Natural killer cell treated with Interleukin-12 subunit alpha and Interleukin-12 subunit beta and Interleukin-15 and Interleukin-18, amount 100 ng/mL, for 72 hours (primary cell): ENCODE measurements at places on chromosomes 16 and 17. TPM values are rescaled to one million over a fixed set of nuclear protein-coding genes. Genes with fewer than 3 reads are reported as not detected.
A peak's percentile ranks its signal among the peaks of the same experiment; 100 is the strongest.

- peak overlapping the region; percentile 49 for H3K4me3 ChIP-seq
- no peak for DNase-seq
- peaks cover 9% of the 10 kb centered on the region for H3K27me3 ChIP-seq
- H3K4me1 ChIP-seq, result peaks cover 36% of the 10 kb centered on the region
- H3K27ac ChIP-seq, result peak overlapping the region; percentile 61
These were observed 24.1 kb downstream of the SLC6A4 start for GRCh38 chr17:30211371-30211770.

DNA sequence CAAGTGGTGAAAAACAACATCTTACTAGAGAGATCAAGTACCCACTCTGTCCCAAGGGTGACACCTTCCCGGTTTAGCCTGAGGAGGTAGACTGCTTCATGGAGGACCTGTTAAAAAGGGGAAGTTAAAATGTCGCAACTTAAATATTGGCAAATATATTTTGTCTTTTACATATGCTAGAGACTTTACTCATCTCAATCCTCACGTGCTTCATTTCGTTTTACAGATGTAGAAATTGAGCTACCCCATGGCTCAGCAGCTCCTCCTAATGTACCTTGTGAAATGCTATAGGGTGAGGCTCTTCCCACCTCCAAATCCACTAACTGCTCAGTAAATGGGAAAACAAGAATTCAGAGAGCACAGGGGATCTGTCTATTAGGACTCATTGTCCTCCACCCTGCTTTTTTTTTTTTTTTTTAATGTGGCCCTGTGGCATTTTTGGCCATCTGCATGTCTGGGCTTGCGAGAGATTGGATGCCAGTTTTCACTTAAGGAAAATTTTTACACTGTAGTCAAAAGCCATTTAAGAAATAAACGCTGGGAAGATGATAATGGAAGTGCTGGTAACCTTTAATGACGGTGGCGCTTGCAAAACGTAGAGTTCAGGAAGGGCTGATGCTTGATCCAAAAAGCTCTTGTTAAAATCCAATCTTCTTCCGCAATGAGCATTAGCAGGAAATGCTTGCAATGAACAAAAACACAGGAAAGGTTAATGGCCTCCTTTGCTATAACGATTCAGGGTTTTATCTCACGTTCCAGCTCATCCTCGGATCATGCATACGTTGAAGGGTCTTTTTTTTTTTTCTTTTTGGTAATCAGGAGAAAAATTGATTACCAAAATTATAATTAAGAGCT is 39.8 kb downstream of the HSBP1 start:
- DNase-seq, result no peak
- H3K36me3 ChIP-seq, result no peaks in the 10 kb centered on the region
- H3K27me3 ChIP-seq, result peaks cover 17% of the 10 kb centered on the region

- no peak overlapping the region for H3K4me3 ChIP-seq
- no peak overlapping the region for H3K27ac ChIP-seq
- H3K36me3 ChIP-seq, result no peaks in the 10 kb centered on the region
- peaks cover 47% of the 10 kb centered on the region for H3K27me3 ChIP-seq
- DNase-seq, result peak; percentile 75
- peaks cover 2% of the 10 kb centered on the region for H3K4me1 ChIP-seq
These were observed 3.9 kb upstream of the KRT28 start for GRCh38 chr17:40803617-40804082.

KRTAP4-3 gene
- not detected for total RNA-seq

- no peak overlapping the region for H3K4me3 ChIP-seq
- peaks cover 13% of the 10 kb centered on the region for H3K4me1 ChIP-seq
- H3K27ac ChIP-seq, result no peak overlapping the region
These were observed 2.3 kb downstream of the ORAI3 start for GRCh38 chr16:30951193-30951592.

CIITA gene
- total RNA-seq, result 104 TPM

MYLK3 gene
- 0.29 TPM for total RNA-seq

FBRS gene
- 140 TPM for total RNA-seq

ZNF423 gene
- total RNA-seq, result not detected

MMP28 gene
- not detected for total RNA-seq

DNA sequence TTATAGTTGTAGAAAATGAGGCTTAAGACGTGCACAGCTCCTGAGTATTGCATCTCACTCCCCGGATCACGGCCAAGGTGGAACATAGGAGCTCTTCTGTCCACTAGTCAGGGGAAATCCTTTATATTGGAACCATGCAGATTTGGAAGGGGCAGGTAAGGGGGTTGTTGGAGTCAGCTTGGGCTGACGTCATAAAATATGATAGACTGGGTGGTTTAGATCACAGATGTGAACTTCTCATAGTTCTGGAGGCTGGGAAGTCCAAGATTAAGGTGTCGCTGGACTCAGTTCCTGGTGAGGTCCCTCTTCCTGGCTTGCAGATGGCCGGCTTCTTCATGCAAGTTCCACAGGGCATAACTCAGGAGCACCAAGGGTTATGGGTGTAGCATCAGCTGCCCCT is 5.6 kb downstream of the CACNG4 start:
- H3K36me3 ChIP-seq, result no peaks in the 10 kb centered on the region
- no peak for DNase-seq
- peaks cover 45% of the 10 kb centered on the region for H3K27me3 ChIP-seq

TSPOAP1 gene
- 82.3 TPM for total RNA-seq

THAP11 gene
- 30.5 TPM for total RNA-seq

CDRT15 gene
- total RNA-seq, result not detected

KRTAP9-2 gene
- total RNA-seq, result not detected

GRCh38 chr16:2790631-2791030 is 3.3 kb upstream of the PRSS33 start:
- H3K27me3 ChIP-seq, result peaks cover 14% of the 10 kb centered on the region
- H3K36me3 ChIP-seq, result no peaks in the 10 kb centered on the region
- peaks cover 6% of the 10 kb centered on the region for H3K4me1 ChIP-seq
- no peak overlapping the region for H3K4me3 ChIP-seq

- peak overlapping the region; percentile 96 for H3K4me3 ChIP-seq
- DNase-seq, result no peak
These were observed 601 bp downstream of the PHKB start for GRCh38 chr16:47461598-47462266.

- no peaks in the 10 kb centered on the region for H3K27me3 ChIP-seq
- peaks cover 34% of the 10 kb centered on the region for H3K36me3 ChIP-seq
- no peak overlapping the region for H3K4me3 ChIP-seq
- H3K27ac ChIP-seq, result peak overlapping the region; percentile 58
These were observed 11.1 kb downstream of the PTRH2 start for GRCh38 chr17:59695945-59696681.

- no peak for DNase-seq
- H3K4me1 ChIP-seq, result no peaks in the 10 kb centered on the region
- no peaks in the 10 kb centered on the region for H3K27me3 ChIP-seq
These were observed 8.2 kb upstream of the CLTC start for GRCh38 chr17:59611503-59611902.

- H3K27ac ChIP-seq, result no peak overlapping the region
- H3K36me3 ChIP-seq, result no peaks in the 10 kb centered on the region
- no peak for DNase-seq
These were observed 36.2 kb downstream of the YPEL2 start for GRCh38 chr17:59367657-59368045.

HOXB8 gene
- not detected for total RNA-seq

XAF1 gene
- total RNA-seq, result 53.7 TPM

CLDN9 gene
- total RNA-seq, result not detected

- H3K4me3 ChIP-seq, result no peak overlapping the region
- peaks cover 6% of the 10 kb centered on the region for H3K36me3 ChIP-seq
- H3K27me3 ChIP-seq, result no peaks in the 10 kb centered on the region
- H3K4me1 ChIP-seq, result peaks cover 15% of the 10 kb centered on the region
- H3K27ac ChIP-seq, result no peak overlapping the region
These were observed 8.7 kb downstream of the CORO7 start for GRCh38 chr16:4407543-4408322.

DNA sequence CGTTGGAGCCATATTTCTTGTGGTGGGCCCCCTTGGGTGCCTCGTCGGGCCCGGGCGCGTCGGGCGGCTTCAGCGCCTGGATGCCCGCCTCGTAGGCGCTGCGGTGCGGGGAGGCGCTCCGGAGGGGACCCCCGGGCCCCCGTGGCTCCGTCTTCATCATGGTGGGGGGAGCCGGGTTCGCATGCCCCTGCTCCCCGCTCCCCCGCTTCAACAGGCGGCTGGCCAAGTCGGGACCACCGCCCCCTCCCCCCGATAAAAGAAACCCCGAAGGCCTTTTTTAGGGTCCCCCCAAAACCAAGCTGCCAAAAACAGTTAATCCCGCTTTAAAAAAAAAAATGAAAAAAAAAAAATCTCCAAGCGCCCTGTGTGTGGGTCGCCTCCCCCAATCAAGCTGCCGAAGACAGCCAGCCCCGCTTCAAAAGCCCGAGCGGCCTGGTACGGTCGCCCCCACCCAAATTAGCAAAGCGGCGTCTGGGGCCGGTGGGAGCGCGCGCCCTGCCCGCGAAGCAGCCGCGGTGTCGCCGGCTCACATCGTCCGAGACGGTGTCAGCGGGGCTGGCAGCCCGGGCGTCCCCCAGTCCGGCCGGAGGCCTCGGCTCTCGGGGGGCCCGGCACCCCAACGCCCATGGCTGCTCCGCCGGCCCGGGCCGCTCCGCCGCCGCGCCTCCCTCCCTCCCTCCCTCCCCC is at the start of gene PPP1R9B:
Gene PPP1R9B (minus strand): TSS at position 324 of the 687 bp plus-strand sequence. CDS start 164 bp downstream, at position 160.
- H3K27ac ChIP-seq, result peak within 1 kb of the TSS; percentile 97
- no peaks in the 10 kb centered on the region for H3K27me3 ChIP-seq
- peak within 1 kb of the TSS; percentile 97 for H3K4me3 ChIP-seq
- peaks cover 6% of the 10 kb centered on the region for H3K36me3 ChIP-seq

- no peaks in the 10 kb centered on the region for H3K36me3 ChIP-seq
- peaks cover 12% of the 10 kb centered on the region for H3K4me1 ChIP-seq
- DNase-seq, result no peak
- H3K27ac ChIP-seq, result no peak overlapping the region
- no peaks in the 10 kb centered on the region for H3K27me3 ChIP-seq
- peak overlapping the region; percentile 51 for H3K4me3 ChIP-seq
These were observed 1.7 kb downstream of the ANKRD13B start for GRCh38 chr17:29594519-29595090.

CD300H gene
- total RNA-seq, result not detected

GRCh38 chr17:61335105-61335844 is 64.4 kb upstream of the TBX2 start:
- DNase-seq, result no peak
- H3K36me3 ChIP-seq, result no peaks in the 10 kb centered on the region
- no peak overlapping the region for H3K4me3 ChIP-seq
- no peak overlapping the region for H3K27ac ChIP-seq
- H3K4me1 ChIP-seq, result peaks cover 10% of the 10 kb centered on the region
- no peaks in the 10 kb centered on the region for H3K27me3 ChIP-seq
